ENCODE measurements at places on chromosomes 5 and 9.

GRCh38 chr5:167852515-167852914, 438.9 kb upstream of the WWC1 start:
- DNase-seq, result no peak

GRCh38 chr5:67310169-67310568, 113.6 kb upstream of the CD180 start:
- no peak for DNase-seq

DNA sequence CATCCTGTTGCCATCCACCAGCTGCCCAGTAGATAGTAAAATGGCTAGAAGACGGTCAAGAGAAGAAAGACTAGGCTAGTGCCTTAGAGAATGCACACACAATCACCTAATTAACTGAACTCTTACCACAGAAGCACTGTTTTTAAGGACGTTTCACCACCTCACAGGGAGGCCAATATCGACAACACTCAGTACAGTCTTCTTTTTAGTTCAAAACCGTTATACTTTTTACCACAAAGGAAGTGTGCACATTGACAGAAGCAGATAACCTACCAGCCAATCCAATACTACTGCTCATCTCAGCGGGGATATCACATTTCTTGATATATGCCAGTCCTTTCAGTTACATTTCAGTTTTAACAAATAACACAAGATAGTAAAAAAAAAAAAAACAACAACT, 122.3 kb downstream of the GNAQ start:
- DNase-seq, result peak; percentile 45

- no peak for DNase-seq
Measured at GRCh38 chr9:131473891-131474290, 28.8 kb upstream of the POMT1 start.

- no peak for DNase-seq
Measured at GRCh38 chr9:137674307-137674975, 55.6 kb downstream of the EHMT1 start.

- DNase-seq, result peak; percentile 9
Measured at GRCh38 chr5:93995126-93995621, 253.8 kb upstream of the POU5F2 start.

- no peak for DNase-seq
Measured at GRCh38 chr5:117089001-117089400, 514.4 kb upstream of the SEMA6A start.

DNA sequence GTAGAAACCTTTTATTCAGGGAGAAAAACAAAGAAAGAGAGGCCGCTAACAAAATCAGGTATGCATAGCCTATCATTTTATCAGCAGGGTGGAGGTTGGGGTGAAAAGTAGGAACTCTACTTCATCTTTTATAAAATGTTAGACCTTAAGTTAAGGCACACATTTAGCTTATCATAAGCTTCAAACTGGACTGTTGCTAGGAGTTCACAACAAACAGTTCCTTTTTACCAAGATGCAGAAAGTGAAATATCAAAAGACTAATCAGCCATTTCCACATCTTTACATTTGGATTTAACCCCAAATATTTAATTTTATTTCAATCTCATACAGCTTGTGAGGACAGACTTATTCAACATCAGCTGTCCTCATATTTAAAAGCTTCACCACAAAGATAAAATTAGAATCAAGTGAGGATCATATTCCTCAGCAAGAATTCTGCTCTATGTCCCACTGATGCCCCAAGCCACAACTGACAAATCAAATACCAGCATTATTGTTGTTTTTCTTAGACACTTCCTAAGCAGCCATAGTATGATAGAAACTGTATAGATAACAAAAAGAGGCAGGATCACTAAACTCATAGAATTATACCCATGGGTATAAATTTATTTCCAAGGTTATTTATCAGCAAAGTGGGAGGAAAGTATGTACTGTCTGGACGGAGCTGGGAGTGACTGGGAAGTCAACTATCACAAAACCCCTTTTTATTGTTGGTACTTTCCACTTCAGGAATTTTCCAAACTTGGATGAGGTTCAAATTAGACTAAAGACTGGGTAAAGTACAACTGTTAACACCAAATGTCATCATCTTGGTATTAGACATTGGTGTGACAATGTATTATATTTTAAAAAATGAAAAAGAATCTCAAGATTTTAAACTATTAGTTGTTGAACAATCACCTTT, 29.9 kb upstream of the MYOT start:
- no peak for DNase-seq

- DNase-seq, result peak; percentile 44
Measured at GRCh38 chr9:7844242-7844641, 44.7 kb upstream of the DMAC1 start.

DNA sequence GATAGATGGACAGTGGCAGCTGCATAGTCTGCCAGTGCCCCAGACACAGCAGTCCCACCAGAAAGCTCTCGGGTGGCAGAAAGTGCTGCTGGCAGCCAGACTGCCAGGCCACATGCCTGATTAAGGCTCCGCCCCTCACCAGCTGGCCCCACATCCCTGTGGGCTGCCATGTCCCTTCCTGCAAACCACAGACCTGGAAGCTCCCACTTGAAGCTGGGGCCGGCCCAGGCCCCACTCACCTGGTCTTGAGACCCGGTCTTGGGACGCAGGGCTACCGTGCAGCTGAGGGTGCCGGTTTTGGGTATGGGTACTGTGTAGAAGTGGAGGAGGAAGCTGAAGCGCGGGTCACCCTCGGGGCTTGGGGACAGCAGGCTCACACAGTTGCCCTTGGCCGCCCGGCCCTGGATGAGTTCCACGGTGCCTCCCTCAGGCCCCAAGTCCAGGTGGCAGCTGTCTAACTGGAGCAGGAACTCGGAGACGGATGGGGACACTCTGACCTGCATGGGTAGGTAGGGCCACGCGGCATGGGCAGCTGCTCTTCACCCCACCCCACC, 15.3 kb downstream of the FPGS start:
- DNase-seq, result no peak

DNA sequence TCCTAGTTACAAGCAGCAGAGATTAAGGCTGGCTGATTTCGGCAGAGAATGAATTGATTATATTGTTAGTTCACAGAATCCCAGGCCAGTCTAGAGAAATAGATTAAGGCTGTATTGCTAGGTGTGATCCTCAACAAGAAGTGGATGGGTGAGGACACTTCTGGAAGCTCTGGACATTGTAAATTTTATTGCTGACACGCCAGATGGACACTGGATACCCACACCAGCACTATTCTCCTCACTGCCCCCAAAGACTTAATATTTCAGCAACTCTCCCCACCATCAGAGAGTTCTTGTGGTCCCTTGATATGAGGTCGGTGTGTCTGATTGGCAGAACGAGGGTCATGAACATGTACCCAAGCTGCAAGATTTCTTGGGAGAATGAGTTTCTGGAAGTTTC, 171.6 kb upstream of the EGFLAM start:
- DNase-seq, result no peak

GRCh38 chr5:38341056-38341455, 82.7 kb downstream of the EGFLAM start:
- DNase-seq, result no peak

DNA sequence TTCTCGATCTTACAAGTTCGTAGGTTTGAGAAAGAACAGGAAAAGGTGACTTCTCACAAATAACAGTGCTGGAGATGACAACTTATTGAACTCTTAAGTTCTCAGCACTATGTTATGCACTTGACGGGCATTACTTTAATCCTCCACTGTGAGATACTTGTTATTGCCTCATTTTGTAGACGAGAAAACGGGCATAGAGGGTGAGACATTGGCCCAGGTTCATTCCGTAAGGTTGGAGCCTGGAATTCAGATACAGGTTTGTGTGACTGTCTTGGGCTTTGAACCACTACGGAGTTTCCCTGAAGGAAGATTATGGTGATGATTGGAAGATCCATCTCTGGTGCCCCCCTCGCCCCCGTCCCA, 657 bp downstream of the MAT2B start:
- no peak for DNase-seq

DNA sequence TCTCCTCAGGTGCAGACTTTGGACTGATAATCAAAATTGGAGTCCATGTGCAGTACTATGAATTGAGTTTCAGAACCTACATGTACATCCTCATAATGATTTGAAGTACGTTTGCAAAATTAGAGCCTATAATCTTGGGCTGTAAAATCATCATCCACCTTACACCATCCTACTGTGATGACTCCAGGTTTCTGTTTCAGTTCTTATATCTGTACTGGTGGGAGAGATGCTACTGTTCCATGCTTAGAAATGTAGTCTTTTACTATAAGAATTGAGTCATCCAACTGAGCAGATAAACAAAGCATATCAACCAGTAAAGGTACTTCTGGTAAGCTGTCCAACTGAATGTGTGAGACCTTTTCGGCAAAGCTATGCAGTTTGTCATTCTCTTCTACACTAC, 586.3 kb upstream of the FAM174A start:
- DNase-seq, result no peak

GRCh38 chr9:133737071-133737773, 930 bp downstream of the SARDH start:
- no peak for DNase-seq

GRCh38 chr9:105425816-105426433, 21.9 kb upstream of the FSD1L start:
- DNase-seq, result peak; percentile 7

- no peak for DNase-seq
Measured at GRCh38 chr5:115325296-115325959, 29.0 kb upstream of the CCDC112 start.

DNA sequence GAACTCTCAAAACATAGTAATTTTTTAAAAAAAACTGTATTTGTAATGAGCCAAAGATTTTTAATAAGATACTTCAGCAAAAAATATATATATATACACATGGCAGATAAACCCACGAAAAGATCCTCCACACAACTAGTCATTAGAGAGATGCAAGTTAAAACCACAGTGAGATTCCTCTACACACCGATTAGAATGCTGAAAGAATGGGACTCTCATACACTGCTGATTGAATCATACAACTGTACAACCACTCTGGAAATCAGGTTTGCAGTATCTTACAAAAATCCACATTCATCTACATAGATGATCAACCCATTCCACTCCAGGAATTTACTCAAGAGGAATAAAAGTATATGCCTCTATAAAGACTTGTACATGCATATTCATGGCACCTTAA, 43.7 kb downstream of the RASEF start:
- DNase-seq, result no peak

DNA sequence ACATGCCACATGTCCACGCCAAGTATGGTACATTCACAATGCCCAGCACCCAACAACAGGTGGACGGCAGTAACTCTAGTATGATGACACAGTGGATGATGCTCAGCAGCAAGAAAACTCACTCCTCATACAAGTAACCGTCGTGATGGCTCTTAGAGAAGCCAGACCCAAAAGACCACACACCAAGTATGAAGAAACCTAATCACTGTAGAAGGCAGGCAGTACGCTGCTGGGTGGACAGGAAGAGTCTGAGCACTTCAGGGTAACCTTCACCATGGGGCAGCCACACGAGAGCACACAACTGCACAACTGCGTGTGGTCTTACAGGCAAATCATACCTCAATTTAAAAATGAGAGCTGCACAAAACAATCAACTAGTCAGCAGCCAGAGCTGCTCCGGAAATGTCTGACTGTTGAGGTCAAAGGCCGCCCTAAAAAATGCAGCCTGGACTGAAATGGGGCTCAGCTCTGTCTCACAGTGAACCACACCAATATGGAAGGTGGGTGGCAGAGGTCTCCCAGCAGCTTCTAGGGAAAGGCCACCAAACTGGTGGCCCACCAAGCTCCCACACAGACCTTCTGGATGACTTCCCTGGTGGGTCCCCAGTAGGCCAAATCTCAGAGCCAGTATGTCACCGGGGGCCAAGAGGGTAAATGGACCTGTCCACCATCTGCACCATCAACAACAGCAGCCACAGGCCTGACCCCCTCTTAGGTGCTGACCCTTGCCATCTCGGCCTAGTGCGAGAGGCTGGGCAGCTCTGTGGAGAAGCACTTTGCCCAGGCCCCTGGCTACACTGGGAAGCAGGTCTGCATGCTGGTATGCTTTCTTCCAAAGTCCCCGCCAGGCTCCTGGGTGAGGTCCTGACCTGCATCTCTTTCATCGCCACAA, 17.8 kb downstream of the BICD2 start:
- DNase-seq, result no peak

- no peak for DNase-seq
Measured at GRCh38 chr5:169095976-169096375, 205.0 kb downstream of the SLIT3 start.

- DNase-seq, result no peak
Measured at GRCh38 chr5:95448789-95449188, 57.6 kb downstream of the FAM81B start.

GRCh38 chr5:1507457-1507856, 16.3 kb downstream of the LPCAT1 start:
- DNase-seq, result no peak

- DNase-seq, result no peak
Measured at GRCh38 chr5:67297376-67297775, 100.8 kb upstream of the CD180 start.

DNA sequence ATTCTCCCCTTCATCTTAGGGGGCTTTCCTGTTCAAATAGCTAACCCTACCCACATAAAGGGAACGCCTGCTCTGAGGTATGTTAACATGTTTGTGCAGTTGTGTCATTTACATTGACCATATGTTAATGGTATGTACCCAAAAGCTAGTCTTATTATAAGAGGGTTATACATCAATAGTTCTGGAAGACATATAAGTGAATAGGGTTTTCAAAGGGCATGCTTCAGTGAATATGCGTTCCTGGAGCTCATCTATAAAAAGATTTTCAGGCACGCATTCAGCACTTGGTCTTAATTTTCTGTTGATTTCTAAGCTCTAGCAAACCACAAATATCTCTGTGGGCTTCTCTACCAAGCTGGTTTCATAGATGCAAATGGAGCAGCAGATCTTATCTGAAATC, 766.1 kb downstream of the IRX1 start:
- no peak for DNase-seq

DNA sequence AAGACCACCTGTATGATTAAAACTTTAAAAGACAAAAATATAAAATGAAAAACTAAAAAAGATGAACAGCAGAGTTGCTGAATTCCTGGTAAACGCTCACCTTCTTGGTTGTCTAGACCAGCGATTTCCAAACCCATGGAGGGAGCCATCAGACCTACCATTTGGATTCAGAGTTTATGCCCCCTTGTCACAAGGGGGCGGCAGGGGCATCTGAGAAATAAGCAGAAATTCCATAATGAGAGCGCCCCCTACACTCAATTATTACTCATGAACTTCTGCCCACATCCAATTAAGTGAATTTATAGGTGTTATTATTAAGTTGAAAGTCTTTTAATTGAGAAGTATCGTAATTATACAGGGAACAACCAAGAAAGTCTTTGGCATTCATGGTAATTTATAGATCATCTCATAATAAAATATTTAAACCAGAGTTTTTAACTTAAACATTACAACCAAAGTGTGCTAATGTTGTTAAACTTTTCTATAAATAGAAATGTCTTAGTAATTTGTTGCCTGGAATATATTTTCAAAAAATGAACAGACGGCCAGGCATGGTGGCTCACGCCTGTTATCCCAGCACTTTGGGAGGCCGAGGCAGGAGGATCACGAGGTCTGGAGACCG, 35.2 kb upstream of the SPATA31C2 start:
- DNase-seq, result peak; percentile 65

DNA sequence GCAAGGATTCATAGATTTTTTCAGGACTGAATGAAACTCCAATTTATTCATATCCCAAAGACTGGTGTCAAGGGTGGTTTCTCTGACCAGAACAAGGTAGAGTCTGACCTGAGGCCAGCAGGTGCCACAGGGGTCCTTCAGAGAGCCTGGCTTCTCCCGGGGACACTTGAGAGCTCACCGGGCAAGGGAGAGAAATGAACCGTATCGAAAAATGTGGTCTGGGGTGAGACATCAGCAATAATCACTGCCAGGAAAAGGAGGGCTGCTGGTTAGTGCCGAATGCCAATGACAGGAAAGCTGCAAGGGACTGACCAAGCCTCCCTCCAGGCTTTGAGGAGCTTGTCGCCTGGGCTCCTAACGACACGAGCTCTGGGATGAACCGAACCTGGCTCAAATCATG, 142.7 kb downstream of the TTLL11 start:
- no peak for DNase-seq

GRCh38 chr9:36148311-36149051, 11.9 kb downstream of the GLIPR2 start:
- peak; percentile 77 for DNase-seq
